ENCODE measurements at places on chromosomes 6 and 20.
A peak's percentile ranks its signal among the peaks of the same experiment; 100 is the strongest.

- no peak for DNase-seq
Measured at GRCh38 chr6:4964675-4965561, 38.9 kb downstream of the RPP40 start.

DNA sequence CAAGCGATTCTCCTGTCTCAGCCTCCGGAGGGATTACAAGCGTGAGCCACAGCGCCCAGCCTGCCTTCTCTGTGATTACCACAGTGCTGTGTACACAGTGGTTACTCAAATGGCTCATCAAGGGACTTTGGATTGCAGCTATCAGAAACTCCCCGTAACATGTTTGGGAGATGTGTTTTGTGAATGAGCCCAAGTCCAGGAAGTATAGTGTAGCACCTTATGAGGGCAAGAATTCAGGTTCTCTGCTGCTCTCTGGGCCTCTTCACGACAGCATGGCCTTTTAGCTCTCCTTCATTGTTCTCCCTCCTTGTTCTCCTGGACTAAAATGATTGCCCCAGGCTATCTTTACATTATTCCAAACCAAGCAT is 34.1 kb upstream of the RPL7L1 start:
- no peak for DNase-seq

GRCh38 chr20:44969300-44969894 is 3.1 kb downstream of the STK4 start:
- DNase-seq: no peak

GRCh38 chr6:44254191-44255104 is 2.9 kb downstream of the SLC35B2 start:
- no peak for DNase-seq

- DNase-seq: no peak
Measured at GRCh38 chr6:165615636-165616035, 47.4 kb downstream of the PDE10A start.

GRCh38 chr6:19911223-19911622 is 74.1 kb downstream of the ID4 start:
- no peak for DNase-seq

- no peak for DNase-seq
Measured at GRCh38 chr6:56101141-56101553, 146.2 kb downstream of the COL21A1 start.

- no peak for DNase-seq
Measured at GRCh38 chr6:151452750-151453427, 963 bp upstream of the RMND1 start.

- DNase-seq: no peak
Measured at GRCh38 chr6:45470131-45470738, 92.5 kb upstream of the SUPT3H start.

DNA sequence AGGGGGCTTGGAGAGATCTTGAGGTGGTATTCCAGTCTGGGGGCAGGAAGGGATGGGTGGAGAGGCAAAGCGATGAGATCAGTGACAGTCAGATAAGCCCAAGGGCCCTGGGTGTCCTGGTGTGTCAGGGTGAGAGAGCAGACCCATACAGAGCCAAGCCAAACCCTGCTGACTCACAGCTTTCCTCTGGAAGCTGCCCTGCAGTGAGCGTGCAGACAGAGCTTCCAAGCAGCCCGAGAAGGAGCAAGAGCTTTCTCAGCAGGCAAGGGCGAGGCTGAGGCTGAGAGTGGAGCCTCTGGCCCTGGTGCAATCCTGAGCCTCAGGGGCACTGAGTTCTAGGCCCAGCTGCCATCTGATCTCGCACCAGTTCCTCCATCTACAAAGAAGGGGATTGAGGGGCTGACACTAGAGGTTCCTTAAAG is 91.1 kb upstream of the HIVEP1 start:
- DNase-seq: no peak

GRCh38 chr20:32209850-32210605 is 2.3 kb downstream of the POFUT1 start:
- DNase-seq: no peak

DNA sequence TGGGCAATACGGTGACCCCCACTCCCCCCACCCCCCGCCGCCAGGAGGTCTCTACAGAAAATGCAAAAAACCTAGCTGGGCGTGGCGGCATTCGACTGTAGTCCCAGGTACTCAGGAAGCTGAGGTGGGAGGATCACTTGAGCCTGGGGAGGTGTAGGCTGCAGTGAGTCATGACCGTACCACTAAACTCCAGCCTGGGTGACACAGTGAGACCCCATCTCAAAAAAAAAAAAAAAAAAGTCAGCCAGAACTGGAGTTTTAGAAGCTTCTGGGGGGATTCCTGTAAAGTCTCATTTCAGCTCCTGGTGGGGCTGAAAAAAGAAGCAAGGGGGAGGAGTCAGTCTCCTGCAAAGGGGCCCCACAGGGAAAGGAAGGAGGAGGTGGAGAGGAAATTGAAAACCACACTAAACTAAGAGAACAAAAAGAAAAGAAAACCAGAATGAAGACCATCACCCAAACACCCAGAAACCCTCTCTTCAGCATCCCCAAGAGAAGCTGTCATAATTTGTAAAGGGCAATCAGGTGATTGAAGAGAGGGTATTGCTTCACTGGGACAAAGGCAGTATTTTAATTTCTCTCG is 50.4 kb downstream of the NOL4L start:
- DNase-seq: peak; percentile 49

- DNase-seq: no peak
Measured at GRCh38 chr20:3658716-3659491, 4.3 kb downstream of the GFRA4 start.

- DNase-seq: no peak
Measured at GRCh38 chr6:132495604-132496079, 17.3 kb downstream of the STX7 start.

DNA sequence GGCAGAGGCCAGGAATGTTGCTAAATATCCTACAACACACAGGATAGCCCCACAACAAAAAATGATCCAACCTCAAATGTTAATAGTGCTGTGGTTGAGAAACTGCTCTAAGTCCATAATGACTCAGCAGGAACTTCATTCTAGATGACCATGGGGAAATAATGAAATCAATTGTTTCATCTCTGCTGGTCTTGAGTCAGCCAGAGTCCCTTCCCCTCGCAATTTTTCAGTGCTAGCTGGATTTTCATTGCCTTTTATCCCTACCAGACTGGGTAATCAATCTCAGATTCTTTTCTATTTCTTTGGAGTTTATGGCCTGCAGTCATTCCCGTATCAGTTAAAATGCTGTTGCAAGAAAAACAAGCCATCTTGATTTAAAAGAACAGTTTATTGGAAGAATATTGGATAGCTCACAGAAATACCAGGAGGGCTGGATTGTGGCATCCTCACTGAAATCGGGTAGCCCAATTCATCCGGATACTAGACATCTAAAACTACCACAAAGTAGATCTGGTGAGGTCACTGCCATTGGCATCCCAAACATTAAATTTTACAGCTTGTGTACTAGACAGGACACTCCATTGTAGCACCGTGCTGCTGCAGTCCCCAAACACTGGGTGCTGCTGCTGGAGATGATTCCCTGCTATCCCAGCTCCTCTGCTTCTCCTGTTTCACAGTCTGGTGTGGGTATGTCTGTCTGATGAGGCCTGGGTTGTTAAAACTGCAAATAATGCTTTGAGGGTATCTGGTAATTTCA is 30.3 kb upstream of the POPDC3 start:
- DNase-seq: no peak

- no peak for DNase-seq
Measured at GRCh38 chr6:45584127-45584526, 206.4 kb upstream of the SUPT3H start.

DNA sequence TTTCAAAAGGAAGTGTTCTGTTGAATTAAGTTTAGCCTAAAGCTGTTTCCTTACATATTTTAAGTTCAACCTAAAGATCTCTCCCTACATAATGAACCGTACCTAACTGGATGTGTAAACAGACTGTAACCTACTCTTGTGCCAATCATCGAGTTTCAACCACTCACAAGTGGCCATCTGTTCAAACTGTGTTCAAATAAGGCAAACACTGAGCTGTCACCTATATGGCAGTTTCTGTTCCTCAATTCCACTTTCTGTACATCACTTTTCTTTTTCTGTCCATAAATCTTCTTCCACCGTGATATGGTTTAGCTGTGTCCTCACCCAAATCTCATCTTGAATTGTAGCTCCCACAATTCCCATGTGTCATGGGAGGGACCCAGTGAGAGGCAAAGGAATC is 428.6 kb downstream of the HACE1 start:
- no peak for DNase-seq

DNA sequence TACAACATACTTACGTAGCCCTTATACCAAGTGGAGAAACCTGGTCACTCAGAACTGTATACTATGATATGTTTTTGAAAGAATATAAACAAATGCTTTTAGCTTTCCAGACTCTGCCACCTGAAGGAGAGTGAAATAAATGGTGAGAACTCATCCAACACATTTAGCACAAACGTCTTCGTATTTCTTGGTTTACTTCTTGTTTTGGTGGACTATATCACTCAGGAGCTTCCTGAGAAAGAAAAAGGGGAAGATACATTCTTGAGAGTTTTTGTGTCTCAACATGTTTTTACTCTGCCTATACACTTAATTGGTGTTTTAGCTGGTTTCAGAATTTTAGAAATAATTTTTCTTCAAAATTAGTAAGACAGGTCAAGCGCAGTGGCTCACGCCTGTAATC is 19.4 kb upstream of the CTAGE9 start:
- DNase-seq: no peak

GRCh38 chr6:43242908-43243663 is at the start of gene TTBK1:
TTBK1 (plus strand) TSS chr6:43243481; CDS start chr6:43246661, 3,180 bp downstream.
- no peak for DNase-seq

GRCh38 chr6:52307900-52308372 is 23.4 kb upstream of the MCM3 start:
- DNase-seq: peak; percentile 46

DNA sequence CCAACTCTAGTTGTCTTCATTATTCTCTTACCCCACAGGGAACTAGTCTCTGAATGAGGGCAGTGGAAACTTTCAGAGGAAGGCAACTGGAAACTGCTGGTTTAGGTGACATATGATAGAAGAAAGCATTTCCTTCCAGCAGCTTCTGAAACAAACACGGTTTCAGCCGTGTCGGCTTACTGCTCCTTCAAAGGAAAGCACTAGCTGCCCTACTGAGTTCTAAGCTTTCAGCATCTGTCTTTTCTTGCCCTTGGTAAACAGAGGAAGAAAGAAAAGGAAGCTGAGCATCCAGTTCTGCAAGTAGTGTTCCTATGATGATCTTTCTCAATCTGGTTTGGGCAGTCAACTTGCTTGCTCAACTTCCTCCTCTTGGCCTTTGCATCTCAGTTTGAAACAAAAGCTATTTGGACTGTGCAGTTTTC is 117.5 kb upstream of the CEP85L start:
- DNase-seq: no peak

GRCh38 chr20:62015540-62016288 is 50.0 kb downstream of the TAF4 start:
- DNase-seq: no peak

DNA sequence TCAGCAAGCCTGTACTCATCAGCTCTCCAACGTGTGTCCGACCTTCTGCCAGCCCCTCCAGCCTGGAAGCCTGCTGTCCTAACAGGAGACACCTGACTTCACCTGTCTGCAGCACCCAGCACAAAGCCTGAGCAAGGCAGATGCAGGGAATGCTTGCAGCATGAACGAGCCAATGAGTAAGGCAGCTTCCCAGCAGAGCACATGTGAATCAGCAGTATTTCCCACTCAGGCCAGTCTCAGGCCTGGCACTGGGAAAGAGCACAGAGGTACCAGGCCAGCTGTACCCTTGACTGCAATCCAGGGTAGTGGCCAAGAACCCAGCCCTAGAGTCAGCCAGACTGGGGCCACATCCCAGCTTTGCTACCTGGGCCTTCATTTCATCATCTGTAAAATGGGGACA is 120.8 kb downstream of the MAFB start:
- no peak for DNase-seq

- no peak for DNase-seq
Measured at GRCh38 chr20:23034721-23035671, at the start of gene SSTR4. SSTR4 (plus strand) TSS chr20:23035312; CDS start chr20:23035484, 172 bp downstream.

DNA sequence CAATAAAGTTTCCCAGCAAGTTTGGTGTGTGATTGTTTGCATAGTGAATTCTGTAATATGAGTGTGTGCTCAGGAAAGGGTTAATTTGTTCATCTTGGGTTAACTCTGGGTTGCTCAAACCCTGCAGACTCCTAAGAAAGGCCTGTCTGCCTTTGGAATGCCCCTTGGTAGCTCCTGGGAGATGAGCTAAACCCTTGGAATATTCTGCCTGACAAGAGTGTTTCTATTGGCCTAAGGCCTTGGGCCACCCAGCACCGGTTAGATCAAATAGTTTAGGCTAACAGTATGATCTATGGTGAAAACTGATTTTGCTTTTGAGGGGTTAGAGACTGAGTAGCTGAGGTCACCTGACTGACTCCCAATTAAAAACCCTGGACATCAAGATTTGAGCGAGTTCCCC is 248.3 kb downstream of the GRM1 start:
- no peak for DNase-seq

GRCh38 chr6:71349976-71350615 is 61.5 kb downstream of the OGFRL1 start:
- no peak for DNase-seq

DNA sequence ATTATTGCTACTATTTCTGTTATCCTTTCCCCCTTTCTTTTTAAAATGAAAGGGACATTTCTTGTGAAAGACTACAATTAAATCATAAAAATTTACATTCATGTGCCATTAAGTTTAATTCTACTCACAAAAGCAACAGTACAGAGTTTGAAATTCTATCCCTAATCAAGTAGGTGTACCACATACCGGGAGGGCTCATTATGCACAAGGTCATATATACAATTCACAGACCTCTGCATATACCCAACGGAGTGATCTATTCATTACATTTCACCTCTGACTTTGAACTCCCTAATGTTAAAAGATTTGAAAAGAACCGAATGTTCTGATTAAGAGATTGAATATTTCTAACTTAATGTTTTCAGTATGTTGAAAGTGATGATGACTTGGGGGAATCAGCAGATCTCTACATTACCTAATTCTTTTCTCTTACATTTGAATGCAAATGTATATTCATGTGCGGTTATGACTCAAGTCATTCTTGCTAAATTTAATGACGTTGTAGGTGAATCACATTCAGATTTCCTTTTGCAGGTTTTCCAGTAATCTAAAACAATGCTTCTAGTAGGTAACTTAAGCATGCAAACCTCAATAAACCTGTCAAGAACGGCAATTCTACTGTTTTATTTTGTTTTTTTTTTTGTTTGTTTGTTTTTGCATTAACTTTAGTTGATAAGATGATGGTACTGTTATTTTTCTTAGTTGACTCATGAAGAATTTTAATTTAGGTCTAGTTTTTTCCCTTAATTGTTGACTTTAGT is 7.3 kb downstream of the EYA4 start:
- DNase-seq: no peak

DNA sequence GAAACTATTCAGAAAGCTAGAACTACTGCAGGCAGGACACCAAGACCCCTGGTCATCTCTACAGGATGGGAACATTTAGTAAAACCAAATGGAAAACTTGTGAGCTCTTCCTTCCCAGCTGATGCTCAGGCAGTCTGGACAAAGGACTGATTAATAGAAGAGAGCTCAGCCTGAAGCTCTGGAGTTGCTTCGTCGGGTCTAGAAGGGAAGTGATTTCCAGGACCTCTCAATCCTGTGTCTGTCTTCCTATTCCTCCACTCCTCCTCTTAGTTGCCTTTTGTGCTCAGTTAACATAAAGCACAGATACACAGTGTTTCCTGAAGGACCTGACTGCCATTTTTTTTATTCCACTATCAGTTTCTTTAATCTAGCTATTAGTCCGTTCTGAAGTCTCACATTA is 54.2 kb downstream of the SLC35F1 start:
- no peak for DNase-seq

GRCh38 chr6:166591026-166591425 is 4.5 kb upstream of the RAMACL start:
- DNase-seq: no peak

All from T-helper 1 cell (primary cell).